ENCODE measurements at places on chromosomes 7 and 10. TPM values are rescaled to one million over a fixed set of nuclear protein-coding genes. Genes with fewer than 3 reads are reported as not detected.
A peak's percentile ranks its signal among the peaks of the same experiment; 100 is the strongest.

Gene COL17A1
- not detected for total RNA-seq

- no peaks in the 10 kb centered on the region for H3K4me1 ChIP-seq
- H3K27ac ChIP-seq, result no peak overlapping the region
- H3K4me3 ChIP-seq, result no peak overlapping the region
Measured at GRCh38 chr10:117689566-117689965, 147.0 kb downstream of the EMX2 start.

- H3K4me3 ChIP-seq, result no peak overlapping the region
- H3K27ac ChIP-seq, result no peak overlapping the region
- H3K4me1 ChIP-seq, result no peaks in the 10 kb centered on the region
- peaks cover 3% of the 10 kb centered on the region for H3K27me3 ChIP-seq
- DNase-seq, result no peak
- no peaks in the 10 kb centered on the region for H3K36me3 ChIP-seq
Measured at GRCh38 chr10:13074563-13075451, 25.2 kb upstream of the OPTN start.

Gene NOS3
- 0.32 TPM for total RNA-seq

DNA sequence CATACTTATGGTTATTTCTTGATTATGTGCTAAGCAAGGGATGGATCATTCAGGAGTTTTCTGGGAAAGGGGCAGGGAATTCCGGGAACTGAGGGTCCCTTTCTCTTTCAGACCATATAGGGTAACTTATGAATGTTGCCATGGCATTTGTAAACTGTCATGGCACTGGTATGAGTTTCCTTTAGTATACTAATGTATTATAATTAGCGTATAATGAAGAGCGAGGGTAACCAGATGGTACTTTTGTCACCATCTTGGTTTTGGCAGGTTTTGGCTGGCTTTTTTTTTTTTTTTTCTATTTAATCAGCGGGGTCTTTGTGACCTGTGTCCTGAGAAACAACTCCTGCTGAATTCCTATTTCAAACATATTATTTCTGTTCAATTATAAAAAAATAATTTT, 237.6 kb upstream of the PTER start:
- no peak overlapping the region for H3K4me3 ChIP-seq
- H3K36me3 ChIP-seq, result no peaks in the 10 kb centered on the region
- no peaks in the 10 kb centered on the region for H3K27me3 ChIP-seq
- no peak overlapping the region for H3K27ac ChIP-seq
- DNase-seq, result no peak

Gene TRIL
- total RNA-seq, result not detected

DNA sequence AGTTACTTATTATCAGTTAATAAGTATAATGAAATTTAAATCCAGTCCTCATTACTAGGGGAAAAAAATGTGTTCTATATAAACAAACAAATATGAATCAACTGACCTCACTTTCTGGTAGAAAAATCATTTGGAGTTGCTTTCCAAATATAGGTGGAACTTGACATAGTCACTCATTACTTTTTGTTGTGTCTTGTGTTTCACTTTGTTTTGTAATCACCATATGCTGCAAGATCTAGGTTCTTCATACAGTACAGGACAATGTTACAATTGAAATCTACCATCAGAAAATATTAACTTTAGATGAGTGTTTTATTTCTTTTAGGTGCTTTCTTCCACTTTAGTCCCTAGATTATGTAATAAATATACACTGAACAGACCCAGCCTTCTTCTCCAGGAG, 16.9 kb downstream of the TFEC start:
- H3K36me3 ChIP-seq, result no peaks in the 10 kb centered on the region
- no peaks in the 10 kb centered on the region for H3K4me1 ChIP-seq
- H3K27ac ChIP-seq, result no peak overlapping the region
- H3K4me3 ChIP-seq, result no peak overlapping the region
- no peaks in the 10 kb centered on the region for H3K27me3 ChIP-seq

DNA sequence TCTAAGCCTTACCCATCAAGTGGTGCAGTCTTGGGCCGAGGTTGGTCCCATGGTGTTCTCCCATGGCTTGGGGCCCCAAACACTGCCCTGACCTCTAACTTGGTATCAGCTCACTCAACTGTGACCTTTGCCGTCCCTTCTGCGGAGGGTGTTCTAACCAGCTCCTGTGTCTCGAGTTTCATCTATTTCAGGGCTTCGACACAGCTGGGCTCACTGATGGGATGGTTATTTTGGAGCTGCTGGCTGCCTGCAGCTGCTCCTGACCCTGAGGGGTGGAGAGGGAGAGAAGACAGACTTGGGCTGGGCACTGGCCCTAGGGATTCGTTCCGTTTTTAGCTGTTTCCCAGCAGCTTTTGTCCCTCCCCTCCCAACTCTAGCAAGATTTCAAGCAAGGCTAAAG, 86.9 kb downstream of the NEURL1 start:
- 0 out of 2 replicates have a peak, but pooled peaks cover 5% of the 10 kb centered on the region for H3K4me1 ChIP-seq
- H3K36me3 ChIP-seq, result no peaks in the 10 kb centered on the region
- H3K27ac ChIP-seq, result no peak overlapping the region

Gene CUL1
- total RNA-seq, result 39.7 TPM

GRCh38 chr10:70652761-70653657, 19.3 kb upstream of the ADAMTS14 start:
- no peak for DNase-seq
- peaks cover 16% of the 10 kb centered on the region for H3K4me1 ChIP-seq
- no peaks in the 10 kb centered on the region for H3K36me3 ChIP-seq
- no peaks in the 10 kb centered on the region for H3K27me3 ChIP-seq

Gene PTPRZ1
- total RNA-seq, result not detected

- H3K36me3 ChIP-seq, result no peaks in the 10 kb centered on the region
- DNase-seq, result no peak
- H3K27me3 ChIP-seq, result no peaks in the 10 kb centered on the region
Measured at GRCh38 chr7:25712500-25712899, 439.5 kb upstream of the NFE2L3 start.

Gene STX1A
- 3.9 TPM for total RNA-seq

DNA sequence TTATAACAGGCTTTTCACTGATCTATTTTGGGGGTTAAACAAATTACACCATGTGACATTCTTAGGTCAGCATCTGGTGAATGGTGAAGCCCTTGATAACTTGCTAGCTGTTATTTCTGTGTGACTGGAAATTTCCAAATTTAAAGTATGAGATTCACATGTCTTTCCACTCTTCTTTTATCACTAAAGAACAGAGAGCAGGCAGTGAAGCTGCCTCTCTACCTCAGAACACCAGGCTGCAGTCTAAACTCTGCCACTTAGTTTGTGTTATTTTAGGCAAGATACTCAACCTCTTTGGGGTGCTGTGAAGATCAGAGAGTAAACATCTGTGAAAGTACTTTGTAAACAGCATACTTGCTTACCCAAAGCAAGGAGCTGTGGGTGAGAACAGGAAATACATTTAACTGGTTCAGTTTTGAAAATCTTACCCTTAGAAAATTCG, 15.5 kb upstream of the SP4 start:
- peak overlapping the region; percentile 70 for H3K27ac ChIP-seq
- no peak overlapping the region for H3K4me3 ChIP-seq
- H3K27me3 ChIP-seq, result no peaks in the 10 kb centered on the region
- H3K36me3 ChIP-seq, result no peaks in the 10 kb centered on the region
- peaks cover 11% of the 10 kb centered on the region for H3K4me1 ChIP-seq
- peak; percentile 43 for DNase-seq

Gene MMP21
- not detected for total RNA-seq

GRCh38 chr10:22742678-22743077, 28.3 kb upstream of the PIP4K2A start:
- H3K4me3 ChIP-seq, result no peak overlapping the region
- peak overlapping the region; percentile 30 for H3K27ac ChIP-seq

GRCh38 chr7:127107601-127108007, 145.1 kb downstream of the GRM8 start:
- DNase-seq, result peak; percentile 8
- no peaks in the 10 kb centered on the region for H3K4me1 ChIP-seq
- H3K4me3 ChIP-seq, result no peak overlapping the region
- no peaks in the 10 kb centered on the region for H3K27me3 ChIP-seq
- no peak overlapping the region for H3K27ac ChIP-seq

DNA sequence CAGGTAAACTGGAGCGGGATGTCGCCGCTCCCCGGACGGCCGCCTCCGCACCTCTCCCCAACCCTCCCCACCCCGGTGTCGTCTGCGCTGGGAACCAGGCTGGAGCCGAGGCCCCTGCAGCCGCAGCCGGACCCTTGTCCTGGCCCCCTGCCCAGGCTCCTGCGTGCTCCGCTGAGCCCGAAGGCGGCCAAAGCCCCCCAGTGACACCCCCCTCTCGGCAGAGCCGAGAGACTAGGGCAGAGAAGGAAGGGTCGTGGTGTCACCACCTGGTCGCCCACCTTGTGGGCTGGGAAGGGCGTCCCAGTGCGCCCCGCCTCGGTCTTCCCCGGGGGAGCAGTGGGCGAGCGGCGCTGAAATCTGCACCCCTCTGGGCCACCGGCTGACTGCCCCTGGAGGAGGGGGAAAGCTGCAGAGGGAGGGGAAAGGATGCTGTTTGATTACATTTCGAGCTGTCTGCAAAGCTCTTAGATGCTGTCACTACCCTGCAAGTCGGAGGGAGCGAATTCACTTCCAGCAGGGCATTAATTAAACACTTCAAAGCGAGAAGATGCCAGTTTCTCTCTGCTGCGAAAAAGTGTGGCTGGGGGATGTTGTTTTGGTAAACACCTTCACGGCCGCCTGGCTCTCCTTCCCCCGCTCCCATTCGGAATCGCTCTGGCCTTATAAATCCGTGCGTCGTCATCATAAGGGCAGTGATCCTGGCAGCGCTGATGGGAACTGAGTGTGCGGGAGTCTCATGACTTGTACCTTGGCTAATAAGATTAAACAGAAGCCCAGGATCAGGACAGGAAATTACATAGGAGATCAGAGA, 622 bp downstream of the DYNC1I1 start:
- H3K4me1 ChIP-seq, result no peaks in the 10 kb centered on the region
- H3K27me3 ChIP-seq, result peaks cover 7% of the 10 kb centered on the region
- no peaks in the 10 kb centered on the region for H3K36me3 ChIP-seq
- H3K4me3 ChIP-seq, result no peak overlapping the region
- no peak for DNase-seq

Data from GM12878 (cell line).